ENCODE measurements at places on chromosomes 12 and 14.

DNA sequence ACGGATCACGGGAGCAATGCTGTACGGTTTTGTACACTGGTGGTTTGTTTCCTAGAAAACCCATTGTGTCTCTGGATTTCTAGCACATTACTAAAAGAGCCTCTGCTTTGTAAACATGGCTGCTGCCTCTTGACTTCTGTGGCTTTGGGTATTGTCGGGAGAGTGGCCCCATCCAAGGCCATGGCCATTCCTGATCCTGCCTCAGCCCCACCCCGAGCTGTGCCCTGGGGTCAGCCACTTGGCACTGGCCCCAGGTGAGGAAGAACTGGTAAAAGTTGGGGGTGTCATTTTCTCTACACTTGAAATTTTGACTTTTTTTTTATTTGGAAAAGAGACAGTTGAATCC lies 36.5 kb downstream of the SLC8B1 start:
- no peak for DNase-seq

DNA sequence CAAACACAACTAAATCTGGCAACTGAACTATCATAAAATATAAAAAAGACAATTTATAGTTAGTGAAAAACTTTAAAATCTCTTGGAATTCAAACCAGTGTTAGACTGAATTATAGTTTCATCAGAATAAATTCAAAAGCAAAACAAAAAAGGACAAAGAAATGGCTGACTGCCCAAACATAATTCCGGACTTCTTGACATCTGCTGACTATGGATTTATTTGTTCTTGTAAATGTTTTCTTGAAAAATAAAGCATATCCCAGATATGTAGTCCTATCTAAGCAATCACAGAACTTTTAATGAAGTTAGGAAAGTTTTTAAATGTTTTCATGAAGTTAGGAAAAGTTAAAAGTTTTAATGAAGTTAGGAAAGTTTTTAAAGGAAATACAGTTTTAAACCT lies 45.8 kb upstream of the CNTN1 start:
- DNase-seq: no peak

GRCh38 chr12:122835750-122836026 lies 431 bp downstream of the HIP1R start:
- DNase-seq: no peak

DNA sequence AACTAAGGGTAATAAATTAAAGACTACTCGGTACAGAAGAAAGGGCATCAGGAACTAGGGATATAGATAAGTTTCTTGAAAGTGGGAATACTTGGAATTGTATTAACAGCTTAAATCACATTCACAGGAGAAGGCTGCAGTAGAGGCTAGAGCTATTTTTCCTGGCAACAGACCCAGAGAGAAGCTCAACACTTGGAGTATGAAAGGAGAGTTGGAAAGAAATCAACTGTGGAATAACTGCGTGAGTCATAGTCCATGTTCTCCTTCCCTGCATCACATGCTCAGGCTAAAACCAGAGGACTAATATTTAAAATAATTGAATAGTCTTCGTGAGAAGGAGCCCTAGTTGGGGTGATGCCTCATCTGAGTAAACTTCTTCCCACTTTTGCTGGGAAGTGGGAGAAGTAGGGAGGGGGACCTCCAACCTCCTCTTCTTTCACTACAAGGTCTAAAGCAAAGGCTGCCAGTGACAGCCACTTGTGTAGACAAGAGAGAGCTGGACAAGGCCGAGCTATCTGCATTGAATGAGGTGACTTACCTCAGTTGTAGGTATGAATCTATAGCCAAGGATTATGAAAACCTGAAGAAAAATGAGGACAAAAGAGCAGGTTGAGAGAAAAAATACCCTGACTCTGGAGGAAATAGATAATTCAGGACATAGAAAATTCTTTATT lies 32.7 kb downstream of the DYRK2 start:
- no peak for DNase-seq

DNA sequence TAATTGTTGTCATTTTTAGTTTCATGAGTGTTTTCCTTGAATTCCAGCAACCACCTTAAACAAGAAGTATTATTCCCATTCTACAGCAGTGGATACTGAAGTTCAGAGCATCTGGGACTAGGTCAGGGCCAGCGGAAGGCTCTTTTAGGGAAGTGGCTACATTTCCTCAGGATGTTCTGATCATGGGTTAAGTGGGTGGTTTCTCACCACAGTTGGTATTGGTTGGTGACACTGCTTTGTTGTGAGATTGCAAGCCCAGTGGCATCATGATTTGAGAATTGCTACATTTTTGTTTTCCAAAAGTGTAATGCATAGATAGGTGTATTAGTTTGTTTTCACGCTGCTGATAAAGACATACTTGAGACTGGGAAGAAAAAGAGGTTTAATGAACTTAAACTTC lies 47.1 kb downstream of the SYNE2 start:
- peak; percentile 19 for DNase-seq

DNA sequence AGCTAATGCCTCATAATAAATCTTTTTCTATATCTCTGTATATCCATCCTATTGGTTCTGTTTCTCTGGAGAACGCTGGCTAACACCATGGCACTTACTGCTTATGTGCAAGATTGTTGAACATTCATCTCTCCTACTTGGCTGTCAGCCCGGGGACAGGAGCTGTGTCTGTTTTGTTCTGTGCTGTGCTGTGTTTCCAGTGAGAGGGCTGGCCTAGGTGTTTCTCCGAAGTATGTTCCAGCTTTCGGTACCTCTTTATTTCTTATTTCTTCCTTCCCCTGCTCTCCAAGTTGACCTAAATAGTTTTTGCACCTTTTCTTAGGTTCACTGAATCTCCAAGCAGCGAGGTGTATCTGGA lies 18.8 kb upstream of the NR4A1 start:
- no peak for DNase-seq

DNA sequence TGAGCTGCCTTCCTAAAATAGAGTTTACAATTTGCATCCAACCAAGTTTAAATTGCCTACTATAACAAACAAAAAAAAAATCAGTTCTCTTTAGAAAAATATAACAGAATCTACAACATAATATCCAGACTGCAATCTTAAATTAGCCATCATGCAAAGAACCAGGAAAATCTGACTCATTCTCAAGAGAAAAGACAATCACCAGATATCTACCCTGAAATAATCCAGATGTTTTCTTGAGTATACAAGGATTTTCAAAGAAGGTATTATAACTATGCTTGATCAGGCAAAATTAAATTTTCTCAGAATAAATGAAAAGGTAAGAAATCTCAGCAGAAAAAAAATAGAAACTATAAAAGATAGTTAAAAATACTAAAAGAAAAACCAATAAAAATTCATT lies 115.6 kb downstream of the CCER1 start:
- no peak for DNase-seq

- DNase-seq: no peak
Measured at GRCh38 chr12:31518680-31519227, 72.2 kb downstream of the DENND5B start.

DNA sequence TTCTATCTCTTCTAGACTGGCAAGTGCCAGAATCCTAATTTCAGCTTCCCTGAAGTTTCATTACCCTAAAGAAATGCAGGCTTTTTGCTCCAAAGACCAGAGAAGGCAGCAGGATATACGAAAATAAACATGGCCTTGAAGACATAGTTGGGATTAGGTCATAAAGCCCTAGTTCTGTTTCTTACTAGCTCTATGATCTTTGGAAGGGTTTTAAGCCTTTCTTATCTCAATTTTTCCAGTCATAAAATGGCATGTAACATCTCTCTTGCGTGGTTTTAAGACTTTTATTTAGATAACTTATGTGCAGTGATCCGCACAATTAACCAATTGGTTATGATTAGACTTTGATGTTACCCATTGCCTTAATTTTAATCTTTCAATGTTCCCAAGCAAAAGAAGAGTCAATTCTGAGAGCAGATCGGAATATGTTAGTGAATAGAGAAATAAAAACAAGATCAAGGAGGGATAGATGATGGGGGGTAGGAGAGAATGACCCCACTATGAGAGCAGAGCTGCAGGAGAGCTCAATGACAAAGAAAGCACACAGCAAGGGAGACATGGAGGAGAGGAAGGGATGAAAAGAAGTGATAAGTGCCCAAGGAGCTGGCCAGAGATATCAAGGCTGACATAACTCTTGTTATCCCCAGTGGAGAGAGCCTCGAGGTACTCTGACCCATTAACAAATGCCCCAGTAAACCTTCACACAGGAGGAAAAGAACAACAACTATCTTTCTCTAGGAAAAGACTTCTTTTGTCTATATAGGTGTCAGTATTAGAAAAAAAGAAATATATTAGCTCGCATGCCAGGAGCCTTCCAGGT lies 53.0 kb upstream of the ANP32D start:
- no peak for DNase-seq

- no peak for DNase-seq
Measured at GRCh38 chr14:40623643-40624042, 983.0 kb upstream of the LRFN5 start.

DNA sequence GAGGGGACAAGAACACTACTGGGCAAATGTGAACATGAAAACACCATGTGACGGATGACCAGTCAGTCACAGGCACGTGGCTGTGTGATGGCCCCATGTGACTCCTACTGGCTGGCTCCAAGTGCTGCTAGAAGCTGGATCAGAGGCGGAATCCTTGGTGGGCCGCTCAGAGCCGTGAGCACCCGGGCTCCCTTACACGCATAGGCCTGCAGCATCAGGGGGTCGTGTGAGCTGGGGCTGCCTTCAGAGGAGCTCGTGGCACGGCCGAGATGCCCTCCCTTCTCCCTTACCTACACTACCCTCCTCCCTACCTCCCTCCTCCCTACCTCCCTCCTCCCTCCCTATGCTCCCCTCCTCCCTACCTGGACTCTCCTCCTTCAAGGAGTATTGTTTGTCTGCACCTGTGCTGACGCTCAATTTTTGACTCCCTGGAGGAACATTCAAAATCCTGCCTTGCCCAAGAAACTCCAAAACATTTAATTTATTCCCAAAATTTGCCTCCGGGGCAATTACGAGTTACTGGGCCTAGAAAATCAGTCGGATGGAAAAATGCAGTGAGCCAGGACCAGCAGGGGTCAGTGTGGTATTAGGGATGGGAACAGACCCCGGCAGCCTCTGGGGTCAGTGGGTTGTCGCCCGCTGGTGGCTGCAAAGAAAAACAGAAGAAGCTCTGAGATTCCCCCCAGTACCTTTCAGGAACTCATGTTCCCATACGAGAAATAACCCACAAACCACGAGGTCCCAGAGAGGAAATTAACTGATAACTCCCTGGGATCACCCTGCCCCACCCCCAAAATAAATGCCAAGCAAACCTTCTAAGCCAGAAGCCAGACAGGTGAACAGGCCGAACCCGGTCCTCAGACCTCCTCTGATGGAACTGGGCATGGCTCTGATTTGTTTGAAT lies 61.3 kb downstream of the C14orf132 start:
- DNase-seq: peak; percentile 50

DNA sequence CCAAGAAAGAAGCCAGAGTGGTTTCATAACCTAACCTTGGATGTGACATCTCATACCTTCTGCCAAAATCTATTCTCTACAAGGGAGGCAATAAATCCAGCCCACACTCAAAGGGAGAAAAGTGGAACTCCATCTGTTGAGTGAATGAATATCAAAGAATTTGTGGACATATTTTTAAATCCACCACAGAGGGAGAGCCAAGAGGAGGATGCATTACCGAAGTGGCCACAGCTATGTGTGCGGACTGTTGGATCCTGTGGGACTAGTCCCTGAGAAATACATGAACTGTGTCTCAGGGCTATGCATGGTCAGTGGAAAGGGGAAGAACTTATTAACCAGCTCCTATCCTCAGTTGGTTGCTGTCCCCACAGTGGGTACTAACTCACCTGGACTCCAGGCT lies 273.9 kb downstream of the NUAK1 start:
- DNase-seq: no peak

- DNase-seq: no peak
Measured at GRCh38 chr12:85642808-85643207, 193.4 kb downstream of the RASSF9 start.

- no peak for DNase-seq
Measured at GRCh38 chr12:115660211-115660805, 617.2 kb downstream of the MED13L start.

- DNase-seq: no peak
Measured at GRCh38 chr12:112305951-112306350, 76.3 kb downstream of the HECTD4 start.

GRCh38 chr12:122865268-122866231 lies 30.3 kb downstream of the HIP1R start:
- DNase-seq: no peak

- no peak for DNase-seq
Measured at GRCh38 chr12:10829994-10830393, 3.8 kb upstream of the TAS2R10 start.

DNA sequence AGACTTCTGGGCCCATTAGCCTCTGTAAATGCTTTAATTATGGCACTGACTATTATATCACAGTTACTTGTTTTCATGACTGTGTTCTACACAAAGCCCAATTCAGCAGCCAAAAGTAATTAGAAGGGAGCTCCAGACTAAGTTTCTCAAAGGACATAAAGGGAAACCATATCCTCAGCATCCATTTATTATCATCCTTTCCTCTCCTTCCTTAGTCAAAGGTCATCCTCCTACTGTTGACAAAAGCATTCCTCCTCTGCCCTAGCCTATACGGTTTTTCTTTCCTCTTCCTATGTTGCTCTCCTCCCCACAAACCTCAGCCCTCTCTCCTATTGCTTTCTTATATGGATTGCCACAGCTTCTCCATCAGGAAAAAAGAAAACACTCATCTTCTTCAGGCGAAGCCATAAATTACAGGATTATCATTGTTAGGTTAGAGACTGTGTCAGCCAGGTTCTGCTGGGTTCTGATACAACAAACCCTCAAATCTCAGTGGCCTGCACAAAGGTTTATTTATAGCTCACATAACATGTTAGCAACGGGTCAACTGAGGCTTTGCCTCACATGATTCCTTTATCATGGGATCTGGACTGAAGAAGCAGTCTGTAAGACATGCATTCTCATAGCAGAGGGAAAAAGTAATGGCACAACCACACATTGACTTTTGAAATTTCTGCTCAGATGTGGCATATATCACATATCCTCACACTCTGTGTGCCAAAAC lies 207.2 kb downstream of the SLC5A8 start:
- no peak for DNase-seq

- DNase-seq: no peak
Measured at GRCh38 chr12:117921929-117922777, 46.6 kb downstream of the KSR2 start.

- DNase-seq: no peak
Measured at GRCh38 chr12:3300833-3301401, 190.1 kb upstream of the PRMT8 start.

- DNase-seq: no peak
Measured at GRCh38 chr14:102028733-102029132, 58.1 kb downstream of the HSP90AA1 start.

DNA sequence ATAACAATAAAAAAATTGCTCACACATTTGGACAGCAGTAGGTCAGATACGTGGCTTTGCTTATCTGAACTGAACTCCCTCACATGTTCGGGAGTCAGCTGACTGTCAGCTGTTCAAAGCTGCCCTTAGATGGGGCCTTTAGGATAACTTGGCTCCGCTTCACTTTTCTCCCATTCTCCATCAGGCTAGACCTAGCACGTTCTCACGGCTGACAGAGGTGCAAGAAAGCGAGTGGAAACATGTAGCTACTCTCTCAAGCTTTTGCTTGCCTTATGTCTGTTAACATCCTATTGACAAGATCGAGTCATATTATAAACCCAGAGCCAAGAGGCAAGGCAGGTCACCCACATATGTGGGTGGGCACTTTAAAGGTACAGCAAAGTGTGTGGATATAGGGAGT lies 112.0 kb upstream of the PDZRN4 start:
- no peak for DNase-seq
